ENCODE measurements at places on chromosomes 12 and 14.

GRCh38 chr12:94806617-94807016, 156.3 kb upstream of the TMCC3 start:
- no peak for DNase-seq

DNA sequence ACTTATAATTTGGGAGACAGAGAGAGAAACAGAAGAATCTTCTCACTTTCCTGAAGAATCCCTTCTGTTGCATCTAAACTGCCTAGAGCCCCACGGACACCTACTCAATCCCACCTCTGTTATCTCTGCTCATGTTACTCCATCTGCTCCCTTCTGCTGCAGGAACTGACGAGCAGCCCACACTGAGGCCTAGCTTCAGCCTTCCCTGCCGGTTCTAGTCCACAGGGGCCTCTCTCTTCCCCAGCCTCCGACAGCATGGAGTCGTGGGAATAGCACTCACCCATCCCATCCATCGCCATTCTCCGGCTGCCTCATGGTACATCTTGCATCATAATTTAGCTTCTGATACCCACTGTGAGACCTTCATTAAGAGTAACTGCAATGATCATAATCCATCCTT, 4.0 kb downstream of the RAB15 start:
- no peak for DNase-seq

DNA sequence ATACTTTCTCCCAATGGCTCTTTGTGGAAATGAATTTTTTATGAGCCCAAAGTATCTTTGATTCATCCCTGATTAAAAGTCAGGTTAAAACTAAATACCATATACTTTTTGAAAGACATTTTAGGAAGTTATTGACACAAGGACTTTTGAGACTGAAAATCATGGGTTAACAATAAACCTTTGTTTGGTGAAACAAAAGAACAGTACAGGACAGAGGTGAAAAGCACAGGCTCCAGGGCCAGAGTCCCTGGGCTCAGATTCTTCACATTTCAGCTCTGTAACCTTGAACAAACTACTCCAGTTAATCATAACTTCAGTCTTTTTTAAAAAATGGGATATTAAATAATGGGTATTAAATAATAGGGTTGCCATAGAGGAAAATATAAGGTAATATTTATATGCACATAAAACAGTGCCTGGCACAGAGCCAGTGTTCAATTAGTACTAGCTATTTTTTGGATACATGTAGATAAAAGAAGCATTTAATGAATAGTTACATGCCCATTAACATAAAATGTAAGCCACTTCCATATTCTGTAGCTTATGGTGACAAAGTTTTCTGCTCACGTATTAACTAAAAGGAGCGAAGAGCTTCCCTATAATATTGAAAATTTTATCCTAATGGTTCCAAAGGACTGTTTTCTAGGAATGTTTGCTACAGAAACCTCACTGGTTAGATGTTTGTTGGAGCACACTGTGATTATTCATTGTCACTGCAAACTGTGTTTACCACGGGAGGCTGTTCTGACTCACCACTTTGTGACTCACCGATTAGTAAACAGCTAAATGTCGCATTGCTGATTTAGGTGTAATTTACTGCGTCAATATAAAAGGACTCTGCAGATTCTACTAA, 255.4 kb downstream of the DAD1 start:
- DNase-seq, result no peak

- no peak for DNase-seq
Observed at GRCh38 chr12:125890366-125890905, 825.2 kb downstream of the AACS start.

DNA sequence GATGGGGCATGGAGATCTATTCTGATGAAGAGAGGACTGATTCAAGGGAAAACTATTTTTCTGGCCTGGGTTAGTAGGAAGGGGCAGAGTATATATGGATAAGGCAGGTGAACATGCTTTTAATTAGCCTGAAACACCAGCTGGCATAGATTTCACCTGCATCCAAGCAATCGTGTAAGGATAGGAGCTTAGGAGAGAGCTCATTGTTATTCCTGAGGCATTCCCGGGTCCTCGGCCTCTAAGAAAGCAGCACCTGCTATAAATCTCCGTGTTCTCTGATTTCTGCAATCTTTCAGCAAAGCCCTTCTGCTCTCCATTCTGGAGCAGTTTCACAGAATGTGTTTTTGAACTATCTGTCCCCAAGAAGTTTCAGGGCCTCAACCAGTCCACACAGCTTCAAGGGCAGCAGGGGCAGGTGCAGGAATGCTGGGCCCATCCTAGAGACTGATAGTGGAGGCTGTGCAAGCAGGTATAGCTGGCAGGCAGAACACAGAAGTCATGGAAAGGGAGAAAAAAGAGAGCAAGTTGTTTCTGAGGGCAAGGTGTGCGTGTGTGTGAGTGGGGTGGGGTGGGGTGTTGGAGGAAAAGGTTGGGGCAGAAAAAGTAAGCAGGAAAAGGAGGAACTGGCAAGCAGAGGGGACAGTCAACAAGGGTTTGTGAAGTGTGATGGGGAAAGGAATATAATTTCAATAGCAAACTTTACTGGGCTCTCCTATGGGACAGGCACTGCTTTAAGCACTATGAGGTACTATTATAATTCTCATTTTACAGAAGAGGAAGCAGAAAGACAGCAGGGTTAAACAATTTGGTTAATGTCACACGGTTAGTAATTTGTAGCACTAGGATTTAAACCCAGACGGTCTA, 203.7 kb upstream of the SSTR1 start:
- no peak for DNase-seq

All from brain pericyte (primary cell).